ENCODE measurements at places on chromosomes 2 and 18.

- DNase-seq, result peak; percentile 88
Measured at GRCh38 chr18:23994361-23994902, 20.1 kb upstream of the TTC39C start.

DNA sequence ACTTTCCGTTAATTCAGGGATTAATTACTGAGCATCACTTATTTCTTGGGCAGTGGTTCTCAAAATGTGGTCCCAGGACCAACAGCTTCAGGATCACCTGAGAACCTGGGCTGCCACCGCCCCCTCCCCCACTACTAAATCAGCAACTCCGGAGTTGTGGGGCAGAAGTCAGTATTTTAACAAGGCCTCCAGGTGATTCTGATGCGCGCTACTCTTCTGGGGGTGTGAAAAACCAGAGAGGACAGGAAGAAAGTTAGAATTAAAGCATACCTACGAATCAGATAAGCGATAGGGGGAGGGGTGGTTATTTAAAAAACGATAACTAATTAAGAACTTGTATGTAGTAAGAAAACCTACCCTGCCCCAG lies 319 bp downstream of the ZSCAN30 start:
- DNase-seq, result no peak

DNA sequence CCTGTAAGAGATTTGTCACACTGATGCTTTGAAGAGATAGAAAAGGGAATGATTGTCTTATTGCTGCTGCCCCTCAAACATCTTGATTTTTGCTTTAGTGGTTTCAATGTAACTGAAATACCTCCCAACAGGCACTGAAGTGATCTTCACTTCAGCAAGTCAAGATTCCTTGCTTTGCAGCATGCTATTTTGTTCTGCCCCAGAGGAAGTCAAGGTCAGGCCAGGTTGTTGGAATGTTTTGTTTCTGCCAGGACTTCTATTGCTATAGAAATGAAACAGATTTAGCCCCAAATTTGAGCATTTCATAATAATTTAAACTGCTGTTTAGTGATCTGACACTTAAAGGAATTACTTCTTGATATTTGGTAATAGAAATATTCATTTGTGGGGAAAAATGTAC lies 277.6 kb downstream of the ZNF804A start:
- DNase-seq, result no peak

GRCh38 chr2:109352898-109353689 lies 224.1 kb downstream of the SH3RF3 start:
- DNase-seq, result no peak

- DNase-seq, result no peak
Measured at GRCh38 chr18:58013241-58014211, 30.5 kb upstream of the NEDD4L start.

All from osteoblast (primary cell).